ENCODE measurements at places on chromosomes 3 and 15. TPM values are rescaled to one million over a fixed set of nuclear protein-coding genes. Genes with fewer than 3 reads are reported as not detected.

PDIA5 gene
- total RNA-seq: 8.0 TPM

GOLGA6L2 gene
- not detected for total RNA-seq

PYGO1 gene
- 4.3 TPM for total RNA-seq

CDHR4 gene
- not detected for total RNA-seq

GOLGA8K gene
- not detected for total RNA-seq
